ENCODE measurements at places on chromosomes 7 and 10. TPM values are rescaled to one million over a fixed set of nuclear protein-coding genes. Genes with fewer than 3 reads are reported as not detected.

The SUGCT gene
- polyA plus RNA-seq: 8.3 TPM

DNA sequence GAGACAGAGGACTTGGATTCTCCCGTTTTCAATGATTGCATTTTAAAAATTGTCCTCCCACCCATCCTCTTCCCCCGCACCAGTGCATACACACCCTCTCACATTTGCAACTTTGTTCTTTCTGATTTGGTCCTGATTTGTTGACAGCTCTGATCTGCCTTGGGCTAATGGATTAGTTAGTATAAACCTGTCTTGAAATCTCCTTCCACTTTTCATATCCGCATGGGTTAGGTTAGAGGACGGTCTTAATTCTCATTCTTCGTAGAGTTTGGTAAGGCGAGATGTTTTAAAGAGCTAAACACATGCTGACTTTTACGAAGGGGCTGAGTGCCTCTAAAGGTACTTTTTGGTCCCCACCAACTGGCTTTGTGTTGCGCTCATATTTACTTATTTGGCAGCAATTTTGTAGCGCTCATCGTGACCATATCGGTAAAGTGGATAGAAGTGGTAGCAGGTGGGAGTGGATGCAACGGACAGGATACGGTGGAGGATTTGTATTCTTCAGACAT lies 1.1 kb downstream of the AHR start:
- DNase-seq: peak; percentile 24

- no peak for DNase-seq
Observed at GRCh38 chr7:52154382-52154781, 837.8 kb upstream of the COBL start.

DNA sequence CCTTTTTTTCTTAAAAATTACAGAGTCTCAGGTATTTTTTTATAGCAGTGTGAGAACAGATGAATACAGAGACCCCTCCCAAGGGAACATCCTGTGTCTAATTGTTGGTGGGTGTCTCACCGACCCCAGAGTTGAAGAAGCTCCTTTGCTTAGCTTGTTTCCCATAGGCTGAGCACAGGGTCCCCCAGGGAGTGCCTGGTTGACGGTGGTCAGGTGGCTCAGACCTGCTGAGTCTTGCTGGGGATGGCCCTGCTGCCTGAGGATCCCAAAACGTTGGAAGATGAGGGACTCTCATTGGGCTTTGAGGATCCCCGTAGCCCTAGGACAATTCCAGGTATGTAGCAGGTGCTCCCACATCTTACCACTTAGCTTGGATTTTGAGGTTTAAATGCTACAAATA lies 19.5 kb downstream of the SCART1 start:
- DNase-seq: no peak

DNA sequence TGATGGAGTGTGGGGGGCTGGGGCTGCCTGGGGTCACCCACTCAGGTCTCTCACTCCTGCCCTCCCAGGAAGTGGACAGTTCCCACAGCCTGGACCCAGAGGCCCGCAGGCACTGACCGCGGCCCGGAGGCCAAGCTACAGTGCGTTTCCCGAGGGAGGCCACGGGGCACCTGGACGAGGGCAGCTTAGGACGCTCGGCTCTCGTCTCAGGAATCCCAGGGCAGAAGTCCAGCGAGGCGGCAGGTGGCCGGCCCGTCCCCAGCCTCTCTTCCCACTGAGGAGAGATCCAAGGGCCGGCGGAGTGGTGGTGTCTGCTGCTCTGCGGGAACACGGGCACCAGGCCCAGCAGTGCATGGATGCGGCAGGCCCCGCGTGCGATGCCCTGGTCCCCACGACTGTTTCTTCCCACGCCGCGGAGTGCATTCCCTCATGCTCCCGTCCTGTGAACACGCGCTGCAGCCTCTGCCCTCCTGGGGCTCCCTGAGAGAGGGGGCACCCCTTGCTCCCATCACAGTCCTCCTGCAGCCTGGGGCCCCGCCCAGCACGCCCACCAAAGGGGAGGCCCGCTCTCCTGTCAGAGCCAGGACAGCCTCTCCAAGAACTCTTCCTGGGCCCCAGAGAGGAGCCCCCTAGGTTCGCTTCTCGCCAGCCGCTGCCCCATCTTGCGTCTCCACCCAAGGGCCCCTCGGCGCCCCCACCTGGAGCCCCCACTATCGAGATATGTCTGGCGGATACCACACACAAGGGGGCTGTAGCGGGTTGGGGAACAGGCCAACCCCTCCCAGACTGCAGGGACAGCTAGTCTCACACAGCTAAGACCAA lies 24.3 kb upstream of the GPR146 start:
- no peak for DNase-seq

Data from IMR-90 (cell line).